ENCODE measurements at places on chromosomes 6 and 20. TPM values are rescaled to one million over a fixed set of nuclear protein-coding genes. Genes with fewer than 3 reads are reported as not detected.

DNA sequence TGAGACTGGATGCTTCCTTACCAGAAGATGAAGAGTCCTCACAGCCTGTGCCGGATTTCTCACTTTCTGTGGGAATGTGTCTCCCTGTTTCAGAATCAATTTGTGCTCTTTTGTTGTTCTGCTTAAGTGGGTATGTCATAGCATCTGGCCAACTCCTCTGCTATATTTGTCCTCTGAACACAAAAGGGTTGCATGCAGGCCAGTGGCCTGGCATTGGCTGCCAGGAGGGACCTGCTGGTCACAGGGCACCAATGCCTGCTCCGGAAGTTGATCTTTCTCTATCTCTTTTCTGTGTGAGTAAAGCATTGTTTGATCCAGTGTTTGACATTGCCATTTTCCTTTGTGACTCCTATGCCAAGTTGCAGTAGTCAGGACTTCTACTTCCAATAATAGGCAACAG, 47.8 kb downstream of the JARID2 start:
- no peak for DNase-seq

DNA sequence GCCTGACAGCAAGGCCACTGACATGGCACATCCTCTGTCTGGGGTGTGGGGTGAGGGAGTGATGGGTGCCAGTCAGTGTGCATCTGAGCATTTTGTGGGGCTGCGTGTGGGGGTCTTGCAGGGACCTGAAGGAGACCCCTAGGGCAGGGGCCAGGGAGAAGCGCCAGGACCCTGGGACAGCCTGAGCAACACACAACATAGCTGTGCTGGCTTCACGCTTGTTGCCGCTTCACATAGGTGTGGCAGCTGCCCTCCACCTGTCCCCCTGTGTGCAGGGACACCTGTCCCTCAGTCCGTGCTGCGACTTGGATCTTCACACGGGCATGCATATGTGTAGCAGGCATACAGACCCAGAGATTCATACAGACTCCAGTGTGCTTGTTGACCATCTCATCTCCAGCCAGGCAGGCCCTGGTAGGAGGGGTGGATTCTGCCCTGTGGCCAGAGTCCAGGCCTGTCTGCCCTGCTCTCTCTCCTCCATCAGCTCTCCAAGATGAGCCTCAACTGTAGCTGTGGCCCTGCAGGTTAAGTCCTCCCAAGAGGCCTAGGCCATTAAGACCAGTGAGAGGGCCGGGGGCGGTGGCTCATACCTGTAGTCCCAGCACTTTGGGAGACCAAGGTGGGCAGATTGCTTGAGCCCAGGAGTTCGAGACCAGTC, 3.2 kb upstream of the NPBWR2 start:
- DNase-seq: peak; percentile 62

- no peak for DNase-seq
Measured at GRCh38 chr6:9606435-9607134, 808.3 kb downstream of the TFAP2A start.

The WFDC5 gene
- total RNA-seq: not detected

The DNAAF9 gene
- total RNA-seq: 29.0 TPM

The BAG2 gene
- total RNA-seq: 32.6 TPM

DNA sequence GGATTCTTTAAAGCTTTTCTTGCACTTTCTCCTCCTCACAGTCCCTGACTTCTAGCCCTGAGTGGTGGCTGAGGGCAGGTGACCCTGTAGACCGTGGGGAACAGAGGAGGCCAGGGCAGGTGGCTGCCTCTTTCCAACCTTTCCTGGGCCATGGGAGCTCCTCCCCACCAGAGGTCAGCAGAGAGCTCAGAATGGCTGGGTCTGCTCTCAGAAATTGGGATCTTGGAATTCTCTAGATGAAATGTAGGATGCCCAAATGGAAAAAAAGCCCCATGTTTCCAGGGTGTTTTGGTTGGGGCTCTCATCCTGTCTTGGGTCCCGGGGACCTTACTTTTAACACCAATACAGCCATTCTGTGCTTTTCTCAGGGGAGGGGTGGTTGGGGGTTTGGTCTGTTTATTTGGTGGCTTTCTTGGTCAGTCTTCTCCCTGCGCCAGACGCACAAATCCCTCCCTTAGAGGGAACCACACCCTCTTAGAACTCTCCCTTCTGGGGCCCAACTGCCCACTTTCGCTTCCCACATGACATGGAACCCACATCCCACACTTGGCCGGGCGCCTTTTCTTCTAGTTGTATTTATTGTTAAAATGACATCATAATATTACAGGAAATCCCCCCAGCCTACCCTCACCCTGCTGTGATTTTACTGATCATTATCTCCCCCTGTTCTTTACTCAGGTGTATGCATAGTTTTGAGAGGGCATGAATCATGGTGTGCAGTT, 17.9 kb downstream of the GNAS start:
- peak; percentile 84 for DNase-seq

The ZFP57 gene
- 0.24 TPM for total RNA-seq

GRCh38 chr6:116472706-116473105, 11.5 kb downstream of the CALHM6 start:
- no peak for DNase-seq

The KCNK5 gene
- 0.76 TPM for total RNA-seq

Measured in posterior vena cava (tissue), 2 donors.